ENCODE measurements at places on chromosomes 16 and 17. TPM values are rescaled to one million over a fixed set of nuclear protein-coding genes. Genes with fewer than 3 reads are reported as not detected.
A peak's percentile ranks its signal among the peaks of the same experiment; 100 is the strongest.

The YPEL3 gene
- total RNA-seq: 21.1 TPM

The SEPTIN12 gene
- not detected for total RNA-seq

The LRRC37A gene
- total RNA-seq: 3.9 TPM

- no peak for DNase-seq
These were observed 41.5 kb upstream of the MED9 start for GRCh38 chr17:17435323-17435722.

- DNase-seq: no peak
These were observed 102.5 kb upstream of the CLEC3A start for GRCh38 chr16:77919761-77920415.

DNA sequence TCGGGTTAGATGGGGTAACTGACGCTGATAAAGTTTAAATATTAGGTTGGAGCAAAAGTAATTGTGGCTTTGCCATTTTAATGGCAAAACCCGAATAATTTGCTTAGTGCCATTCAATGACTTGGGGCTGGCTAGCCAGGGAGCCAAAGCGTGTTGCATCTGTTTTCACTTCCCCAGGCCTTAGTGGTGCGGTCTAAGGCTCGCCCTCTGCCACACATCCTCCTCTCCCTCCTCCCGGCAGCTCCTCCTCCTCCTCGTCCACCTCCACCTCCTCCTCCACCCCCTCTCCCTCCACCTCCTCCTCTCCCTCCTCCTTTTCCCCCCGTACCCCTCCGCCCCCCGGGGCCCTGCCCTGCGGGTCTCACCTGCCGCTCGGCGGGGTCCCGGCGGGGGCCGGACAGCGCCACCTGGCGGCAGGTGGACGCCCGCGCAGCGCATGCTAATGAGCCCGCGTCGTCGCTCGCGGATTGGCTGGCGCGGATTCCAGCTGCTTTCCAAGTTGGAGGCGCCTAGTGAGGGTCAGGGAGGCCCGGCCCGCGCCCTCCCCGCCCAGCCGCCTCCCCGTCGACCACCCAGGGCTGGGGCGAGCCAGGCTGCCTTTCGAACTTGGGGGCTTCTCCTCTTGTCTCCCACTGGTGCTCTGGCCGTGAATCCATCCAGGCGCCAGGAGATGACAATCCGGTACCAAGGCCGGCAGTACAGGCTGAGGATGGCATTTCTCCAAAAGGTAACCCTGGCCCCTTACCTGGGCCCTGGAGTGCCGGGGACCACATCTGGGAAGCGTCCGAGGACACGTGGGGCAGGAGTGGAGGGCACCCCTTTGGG, 36.6 kb upstream of the RGS9 start:
- peak; percentile 65 for DNase-seq

DNA sequence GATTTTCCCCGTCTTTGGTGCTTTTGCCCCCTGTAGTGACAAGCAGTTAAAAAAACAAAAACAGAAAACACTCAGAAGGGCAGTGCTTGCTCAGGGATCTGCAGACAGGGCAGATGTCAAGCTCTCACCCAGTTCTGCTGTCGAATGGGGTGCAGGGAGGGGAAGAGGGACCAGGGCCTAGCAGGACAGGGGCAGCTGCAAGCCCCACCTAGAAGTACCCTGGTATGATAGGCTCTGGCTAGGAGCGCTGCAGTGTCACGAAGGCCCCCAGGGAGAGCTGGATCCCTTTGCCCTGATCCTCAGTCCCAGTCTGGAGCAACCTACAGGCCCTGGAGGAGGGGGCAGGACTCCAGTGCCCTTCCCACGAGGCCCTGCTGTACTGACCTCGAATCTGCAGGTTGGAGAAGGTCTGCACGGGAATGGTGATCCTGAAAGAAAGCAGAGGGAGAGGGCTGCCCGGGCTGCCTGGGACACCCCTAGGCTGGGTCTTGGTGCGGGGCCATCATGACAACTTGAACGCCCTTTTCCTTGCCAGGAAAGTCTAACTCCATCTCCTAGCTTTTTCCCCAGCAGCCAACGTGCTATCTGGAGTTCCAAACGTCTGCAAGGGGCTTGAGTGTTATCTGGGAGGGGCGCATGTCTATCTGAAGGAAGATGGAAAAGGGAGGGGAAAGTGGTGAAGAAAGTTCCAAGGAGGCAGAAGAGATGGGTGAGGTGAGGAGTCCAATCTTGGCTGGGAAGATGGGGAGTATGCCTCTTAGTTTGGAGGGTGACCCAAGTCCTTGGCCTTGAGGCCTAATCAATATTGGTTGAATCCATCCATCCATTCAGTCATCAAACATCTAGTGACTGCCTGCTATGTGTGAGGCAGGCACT, 4.8 kb downstream of the GFAP start:
- no peak for DNase-seq

GRCh38 chr17:74632617-74633016, 9.1 kb upstream of the CD300E start:
- DNase-seq: no peak

DNA sequence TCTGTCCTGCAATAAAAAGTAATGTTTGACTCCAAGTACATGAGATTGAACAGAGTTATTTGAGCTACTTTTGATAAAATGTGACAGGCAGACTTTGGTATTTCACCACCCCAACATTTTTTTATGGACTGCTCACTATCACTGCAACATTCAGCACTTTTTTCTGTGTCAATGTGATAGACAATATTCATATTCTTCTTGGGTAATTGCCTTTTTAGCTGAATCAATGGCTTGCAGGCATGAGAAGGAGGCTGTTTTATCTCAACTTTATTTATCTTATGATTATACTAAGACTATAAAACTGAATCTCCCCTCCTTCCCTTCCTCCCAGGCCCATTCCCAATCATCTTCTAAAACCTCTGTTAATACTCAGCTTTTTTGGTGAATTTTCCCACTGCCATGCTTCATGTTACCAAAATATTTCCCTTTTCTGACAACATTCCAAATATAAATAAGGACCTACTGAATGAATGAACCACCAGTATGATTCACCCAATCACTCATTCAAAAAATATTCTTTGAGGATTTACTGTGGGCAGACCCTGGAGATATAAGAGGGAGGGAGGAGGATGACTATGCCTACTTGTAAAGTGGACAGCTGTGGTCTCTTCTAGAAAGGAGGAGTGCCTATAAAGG, 67.6 kb downstream of the CDH13 start:
- DNase-seq: no peak

DNA sequence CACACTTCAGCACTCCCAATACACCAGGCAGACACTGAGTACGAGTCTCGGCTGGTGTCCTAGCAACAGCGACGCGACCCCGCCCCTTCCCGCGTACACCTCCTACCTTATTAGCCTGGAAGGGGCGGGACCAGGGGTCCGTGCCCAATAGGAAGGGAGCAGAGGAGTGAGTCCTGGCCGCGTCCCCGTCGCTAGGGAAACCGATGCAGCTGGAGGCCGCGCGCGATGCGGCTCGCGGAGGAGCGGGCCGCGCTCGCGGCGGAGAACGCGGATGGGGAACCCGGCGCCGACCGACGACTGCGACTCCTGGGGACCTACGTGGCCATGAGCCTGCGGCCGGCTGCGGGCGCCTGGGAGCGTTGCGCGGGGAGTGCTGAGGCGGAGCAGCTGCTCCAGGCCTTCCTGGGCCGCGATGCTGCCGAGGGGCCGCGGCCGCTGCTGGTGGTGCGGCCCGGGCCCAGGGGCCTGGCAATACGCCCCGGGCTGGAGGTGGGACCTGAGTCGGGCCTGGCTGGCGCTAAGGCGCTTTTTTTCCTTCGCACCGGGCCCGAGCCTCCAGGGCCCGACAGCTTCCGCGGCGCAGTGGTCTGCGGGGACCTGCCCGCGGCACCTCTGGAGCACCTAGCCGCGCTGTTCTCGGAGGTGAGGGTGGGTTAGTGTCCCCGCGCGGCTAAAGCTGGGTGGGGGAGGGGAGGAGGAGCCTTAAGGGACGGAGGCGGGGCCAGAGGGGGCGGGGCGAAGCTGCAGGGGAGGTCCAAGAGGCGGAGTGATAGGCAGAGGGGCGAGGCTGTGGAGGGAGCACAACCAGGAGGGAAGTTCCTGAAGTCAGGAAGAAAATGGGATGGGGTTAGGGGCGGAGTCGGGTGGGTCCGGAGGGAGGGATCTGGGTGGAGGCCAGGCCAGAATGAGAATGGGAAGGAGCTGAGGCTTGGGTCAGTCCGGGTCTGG, at the start of gene DNAH9:
Gene DNAH9, plus strand, starts transcription at position 197 of the 948 bp plus-strand sequence. Its CDS starts 29 bp downstream, at position 226.
- peak; percentile 92 for DNase-seq

- no peak for DNase-seq
These were observed 9.0 kb upstream of the LONP2 start for GRCh38 chr16:48235058-48235555.

GRCh38 chr17:58332778-58333735, 4.5 kb upstream of the TSPOAP1 start:
- no peak for DNase-seq

DNA sequence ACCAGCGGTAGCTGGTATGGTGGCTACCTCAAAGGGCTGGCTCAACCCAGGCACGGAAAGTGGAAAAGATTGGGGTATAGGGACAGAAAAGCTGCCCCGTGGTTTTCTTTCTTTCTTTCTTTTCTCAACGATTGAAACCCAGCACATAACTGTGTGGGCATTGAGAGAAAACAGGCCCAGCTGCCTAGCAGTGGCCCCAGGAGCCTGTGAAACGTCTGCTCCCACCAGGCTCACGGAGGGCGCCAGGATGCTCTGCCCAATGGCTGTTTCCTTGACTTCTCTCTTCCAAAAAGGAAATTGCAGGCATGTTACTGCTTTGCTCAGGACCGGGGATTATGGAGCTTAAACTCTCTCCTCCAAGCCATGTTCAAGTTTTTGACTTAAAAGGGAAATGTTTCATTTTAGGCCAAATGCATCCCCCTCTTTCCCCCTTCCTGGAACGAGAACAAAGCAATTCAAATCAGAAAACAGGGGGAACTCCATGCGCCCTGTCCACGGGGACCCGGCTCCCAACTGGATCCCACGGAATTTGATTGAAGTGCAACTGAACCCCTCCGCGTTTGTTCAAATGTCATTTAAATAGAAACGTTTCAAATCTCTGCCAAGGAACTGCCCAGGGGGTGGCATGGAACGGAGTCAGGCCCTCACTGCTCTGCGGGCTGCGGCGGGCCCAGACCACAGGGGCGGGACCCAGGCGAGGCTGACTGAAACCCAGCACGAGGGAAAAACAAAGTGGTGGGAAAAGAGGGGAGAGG, 133.5 kb downstream of the RGS9 start:
- DNase-seq: no peak

DNA sequence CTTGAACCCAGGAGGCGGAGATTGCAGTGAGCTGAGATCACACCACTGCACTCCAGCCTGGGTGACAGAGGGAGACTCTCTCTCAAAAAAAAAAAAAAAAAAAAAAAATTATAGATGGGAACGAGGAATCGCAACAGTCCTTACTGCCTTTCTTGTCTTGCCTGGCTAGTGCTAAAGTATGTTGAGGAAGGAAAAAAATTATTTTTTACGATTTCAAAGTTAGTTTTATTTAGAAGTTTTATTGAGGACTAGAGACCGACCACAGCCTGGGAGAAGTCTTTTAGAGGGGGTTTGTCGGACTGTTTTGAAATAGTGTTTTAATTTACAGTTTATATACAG, 15.8 kb upstream of the DNAH17 start:
- DNase-seq: no peak

- no peak for DNase-seq
These were observed 67.1 kb downstream of the CLEC18A start for GRCh38 chr16:70018254-70018653.

DNA sequence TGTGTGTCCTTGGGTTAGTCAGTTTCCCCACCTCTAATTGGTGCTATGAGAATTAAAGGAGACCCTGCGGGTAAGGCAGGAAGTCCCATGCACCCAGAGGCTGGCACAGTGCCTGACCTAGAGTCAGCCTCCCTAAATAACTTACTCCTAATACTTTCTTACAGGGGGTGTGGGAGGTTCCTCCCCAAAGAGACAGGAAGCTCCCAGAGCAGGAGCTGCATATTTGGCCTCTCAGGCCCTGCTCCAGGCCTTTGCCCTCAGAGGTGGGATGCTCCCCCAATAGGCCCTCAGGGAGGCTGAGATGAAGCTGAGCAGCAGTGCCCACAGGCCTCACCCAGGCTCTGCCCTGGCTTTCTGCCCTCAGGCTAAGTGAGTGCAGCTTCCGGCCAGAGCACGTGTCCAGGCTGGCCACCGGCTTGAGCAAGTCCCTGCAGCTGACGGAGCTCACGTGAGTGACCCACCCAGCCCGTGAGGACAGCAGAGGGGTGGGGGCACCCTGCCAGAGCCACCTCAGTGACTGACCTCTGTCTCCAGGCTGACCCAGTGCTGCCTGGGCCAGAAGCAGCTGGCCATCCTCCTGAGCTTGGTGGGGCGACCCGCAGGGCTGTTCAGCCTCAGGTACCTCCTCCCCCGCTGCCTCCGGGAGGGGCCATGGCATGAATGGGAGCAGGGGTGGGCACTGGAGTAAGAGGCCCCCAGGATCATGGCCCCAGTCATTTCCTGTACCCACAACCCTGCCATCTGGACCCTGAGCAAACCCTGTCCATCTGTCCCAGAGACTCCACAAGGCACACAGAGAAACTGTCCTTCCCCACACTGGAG, 31.1 kb upstream of the CPNE2 start:
- no peak for DNase-seq

Measured in occipital lobe (tissue), 3 donors.